ENCODE measurements at places on chromosomes 5 and 9. TPM values are rescaled to one million over a fixed set of nuclear protein-coding genes. Genes with fewer than 3 reads are reported as not detected.
A peak's percentile ranks its signal among the peaks of the same experiment; 100 is the strongest.

GRCh38 chr5:178291161-178291561 lies 58.6 kb upstream of the PHYKPL start:
- DNase-seq = no peak
- no peaks in the 10 kb centered on the region for H3K4me1 ChIP-seq
- H3K27me3 ChIP-seq = no peaks in the 10 kb centered on the region
- no peaks in the 10 kb centered on the region for H3K36me3 ChIP-seq
- H3K4me3 ChIP-seq = no peak overlapping the region

GRCh38 chr9:2179567-2179966 lies 164.4 kb downstream of the SMARCA2 start:
- no peaks in the 10 kb centered on the region for H3K4me1 ChIP-seq
- H3K27me3 ChIP-seq = no peaks in the 10 kb centered on the region
- no peak overlapping the region for H3K4me3 ChIP-seq
- peaks cover 7% of the 10 kb centered on the region for H3K36me3 ChIP-seq

GRCh38 chr5:16265141-16265540 lies 85.5 kb upstream of the MARCHF11 start:
- H3K36me3 ChIP-seq = no peaks in the 10 kb centered on the region
- DNase-seq = no peak
- no peaks in the 10 kb centered on the region for H3K4me1 ChIP-seq
- H3K27ac ChIP-seq = no peak overlapping the region
- no peaks in the 10 kb centered on the region for H3K27me3 ChIP-seq

GRCh38 chr5:68230285-68230684 lies 14.7 kb downstream of the PIK3R1 start:
- H3K36me3 ChIP-seq = peaks cover 21% of the 10 kb centered on the region
- no peaks in the 10 kb centered on the region for H3K27me3 ChIP-seq
- peaks cover 5% of the 10 kb centered on the region for H3K4me1 ChIP-seq
- H3K27ac ChIP-seq = no peak overlapping the region
- H3K4me3 ChIP-seq = no peak overlapping the region
- no peak for DNase-seq

- no peaks in the 10 kb centered on the region for H3K4me1 ChIP-seq
- H3K27ac ChIP-seq = no peak overlapping the region
- no peak for DNase-seq
- H3K27me3 ChIP-seq = no peaks in the 10 kb centered on the region
Observed at GRCh38 chr5:29016067-29016466, 1977.7 kb upstream of the CDH9 start.

DNA sequence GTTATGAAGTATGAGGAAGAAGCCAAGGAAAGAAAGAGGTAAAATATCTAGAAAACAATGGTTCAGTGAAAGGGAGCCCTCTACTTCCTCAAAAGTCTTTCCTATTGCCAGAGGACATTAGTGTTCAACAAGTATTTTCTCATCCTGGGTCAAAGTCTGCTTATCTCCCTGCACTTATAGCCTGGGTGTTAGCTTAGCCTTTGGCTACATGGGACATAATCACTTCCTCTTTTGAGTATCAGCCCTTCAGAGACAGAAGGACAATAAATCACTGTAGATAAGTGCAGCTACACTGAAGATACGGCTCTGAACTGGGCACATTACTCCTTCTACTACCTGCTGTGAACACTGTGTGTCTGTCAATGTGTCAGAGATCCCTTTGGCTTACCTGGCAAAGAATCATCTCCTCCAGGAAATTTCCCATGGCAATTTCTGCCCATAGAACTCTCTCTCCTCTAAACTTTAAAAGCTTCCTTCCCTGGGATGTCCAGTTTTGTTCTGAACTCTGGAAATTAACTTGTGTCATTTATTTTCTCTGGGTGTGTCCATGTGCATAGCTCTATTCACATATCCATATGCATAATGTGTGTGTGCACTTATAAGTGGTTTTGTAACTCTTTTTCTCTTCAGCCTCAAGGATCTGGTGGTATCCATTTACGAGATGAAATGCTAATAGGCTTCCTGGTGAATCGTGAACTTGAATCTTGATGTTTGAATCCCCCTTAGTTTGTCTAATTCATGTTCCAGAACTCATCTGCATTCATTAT lies 30.0 kb upstream of the RECK start:
- H3K27me3 ChIP-seq = peaks cover 9% of the 10 kb centered on the region
- H3K4me1 ChIP-seq = no peaks in the 10 kb centered on the region
- DNase-seq = no peak
- H3K4me3 ChIP-seq = no peak overlapping the region
- no peak overlapping the region for H3K27ac ChIP-seq

GRCh38 chr5:132428484-132429462 lies 59.3 kb downstream of the SLC22A5 start:
- no peaks in the 10 kb centered on the region for H3K27me3 ChIP-seq
- H3K4me3 ChIP-seq = no peak overlapping the region
- DNase-seq = no peak
- no peaks in the 10 kb centered on the region for H3K36me3 ChIP-seq

- peak overlapping the region; percentile 32 for H3K4me3 ChIP-seq
- no peak overlapping the region for H3K27ac ChIP-seq
- H3K36me3 ChIP-seq = no peaks in the 10 kb centered on the region
- peaks cover 9% of the 10 kb centered on the region for H3K4me1 ChIP-seq
- peaks cover 97% of the 10 kb centered on the region for H3K27me3 ChIP-seq
Observed at GRCh38 chr5:77630114-77630680, 8.3 kb downstream of the OTP start.

DNA sequence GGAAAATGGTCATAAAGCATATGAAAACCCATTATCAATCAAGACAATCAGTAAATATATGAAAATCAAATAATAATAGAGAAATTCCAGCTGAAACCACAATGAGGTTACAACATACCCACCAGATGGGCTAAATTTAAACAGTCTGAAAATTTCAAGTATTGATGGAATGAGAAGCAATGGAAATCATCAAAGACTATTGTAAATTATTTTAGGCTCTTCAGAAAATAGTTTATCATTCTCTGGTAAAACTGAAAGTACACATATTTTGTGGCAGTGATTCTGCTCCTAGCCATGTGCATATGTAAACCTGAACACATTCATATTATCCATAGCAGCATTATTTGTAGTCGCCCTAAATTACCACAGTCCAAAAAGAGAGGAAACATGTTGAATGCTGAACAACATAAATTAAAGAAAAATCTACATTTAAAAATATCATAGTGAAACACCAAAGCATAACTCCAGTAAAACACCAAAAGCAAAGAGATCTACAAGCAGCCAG lies 215.3 kb downstream of the PRELID2 start:
- no peak overlapping the region for H3K4me3 ChIP-seq
- H3K36me3 ChIP-seq = no peaks in the 10 kb centered on the region
- no peaks in the 10 kb centered on the region for H3K4me1 ChIP-seq

GRCh38 chr5:81852291-81853029 lies 101.6 kb upstream of the SSBP2 start:
- peaks cover 32% of the 10 kb centered on the region for H3K4me1 ChIP-seq
- no peaks in the 10 kb centered on the region for H3K36me3 ChIP-seq
- H3K4me3 ChIP-seq = peak overlapping the region; percentile 36
- DNase-seq = no peak
- H3K27ac ChIP-seq = peak overlapping the region; percentile 94

DNA sequence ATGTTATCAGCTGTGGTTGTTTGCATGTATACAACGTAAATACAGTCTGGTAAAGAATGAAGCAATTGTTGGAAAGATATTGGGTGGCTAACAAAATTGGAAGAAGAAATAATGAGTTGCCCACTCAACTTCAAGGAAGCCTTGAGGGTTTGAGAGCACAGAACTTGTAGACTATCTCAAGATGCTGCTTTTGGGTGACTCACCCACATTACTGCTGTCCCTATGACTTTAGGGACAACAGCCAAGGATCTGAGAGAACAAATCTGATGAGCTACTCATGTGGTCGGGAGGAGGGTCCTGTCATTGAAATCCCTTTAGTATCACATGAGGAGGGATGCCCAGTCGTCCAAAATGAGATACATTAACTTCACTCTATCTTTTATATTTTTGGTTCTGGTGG lies 261.8 kb downstream of the GAS1 start:
- H3K36me3 ChIP-seq = no peaks in the 10 kb centered on the region
- H3K27ac ChIP-seq = no peak overlapping the region
- no peak overlapping the region for H3K4me3 ChIP-seq

- no peaks in the 10 kb centered on the region for H3K36me3 ChIP-seq
- peaks cover 45% of the 10 kb centered on the region for H3K4me1 ChIP-seq
- peak overlapping the region; percentile 34 for H3K4me3 ChIP-seq
- no peaks in the 10 kb centered on the region for H3K27me3 ChIP-seq
Observed at GRCh38 chr5:151079838-151080612, 809 bp downstream of the TNIP1 start.

- no peaks in the 10 kb centered on the region for H3K27me3 ChIP-seq
- peaks cover 25% of the 10 kb centered on the region for H3K4me1 ChIP-seq
- peak overlapping the region; percentile 99 for H3K27ac ChIP-seq
- no peaks in the 10 kb centered on the region for H3K36me3 ChIP-seq
Observed at GRCh38 chr9:107284636-107285035, 1.6 kb downstream of the RAD23B start.

DNA sequence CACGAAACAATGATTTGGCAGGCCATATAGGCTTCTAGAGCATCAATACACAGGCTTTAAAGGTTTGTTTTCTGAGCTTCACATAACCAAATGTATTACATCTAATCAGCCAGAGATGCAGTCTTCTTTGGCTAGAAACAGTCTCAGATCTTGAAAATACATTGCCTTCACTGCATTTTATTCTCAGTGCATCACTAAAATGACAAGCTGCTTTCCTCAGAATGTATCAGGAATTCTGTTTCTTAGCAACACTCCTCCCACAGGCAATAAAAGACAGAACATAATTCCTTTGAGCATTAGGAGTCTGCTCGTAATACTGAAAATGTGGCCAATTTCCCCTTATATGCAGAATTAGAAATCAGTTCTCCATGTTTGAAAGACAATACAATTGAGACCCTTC lies 36.9 kb downstream of the FEM1C start:
- no peaks in the 10 kb centered on the region for H3K4me1 ChIP-seq
- no peaks in the 10 kb centered on the region for H3K36me3 ChIP-seq
- no peak overlapping the region for H3K4me3 ChIP-seq
- DNase-seq = no peak

DNA sequence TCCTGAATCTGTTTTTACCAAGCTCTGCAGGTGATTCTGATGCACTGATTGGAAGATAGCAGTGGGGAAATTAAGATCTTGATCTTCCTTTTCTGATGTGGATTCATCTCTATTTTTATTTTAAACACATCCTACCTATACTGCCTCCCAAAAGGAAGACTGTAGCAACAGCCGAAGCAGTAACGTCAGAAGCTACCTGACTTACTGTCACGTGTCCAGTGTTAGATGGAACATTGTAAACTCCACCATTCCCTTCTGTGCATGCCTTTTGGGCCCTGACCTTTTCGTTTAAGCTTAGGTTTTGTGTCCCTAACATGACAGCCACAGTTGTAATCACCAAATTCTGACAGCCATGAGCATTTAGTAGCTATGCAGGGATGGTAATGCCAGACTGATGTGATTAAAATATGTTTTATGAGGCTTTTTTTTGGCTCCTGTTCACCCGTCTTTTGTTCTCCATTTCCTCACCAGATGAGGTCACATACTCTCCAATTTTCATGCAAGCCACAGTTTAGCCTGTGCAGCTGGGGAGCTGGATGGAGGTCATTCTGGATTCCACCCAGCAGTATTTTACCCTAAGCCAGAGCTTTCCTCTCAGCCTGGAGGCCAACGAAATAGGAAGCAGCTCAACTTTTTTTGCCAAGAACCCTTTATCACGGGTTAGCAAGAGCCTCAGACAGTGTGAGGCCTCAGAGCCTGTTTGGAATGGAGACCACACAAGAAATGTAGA lies 15.6 kb upstream of the FOXD1 start:
- no peaks in the 10 kb centered on the region for H3K36me3 ChIP-seq
- no peak overlapping the region for H3K4me3 ChIP-seq
- DNase-seq = no peak
- H3K4me1 ChIP-seq = no peaks in the 10 kb centered on the region
- H3K27ac ChIP-seq = peak overlapping the region; percentile 2

GRCh38 chr9:127140181-127140580 lies 17.7 kb upstream of the ANGPTL2 start:
- DNase-seq = peak; percentile 34
- no peaks in the 10 kb centered on the region for H3K4me1 ChIP-seq
- H3K4me3 ChIP-seq = no peak overlapping the region
- no peaks in the 10 kb centered on the region for H3K27me3 ChIP-seq

DNA sequence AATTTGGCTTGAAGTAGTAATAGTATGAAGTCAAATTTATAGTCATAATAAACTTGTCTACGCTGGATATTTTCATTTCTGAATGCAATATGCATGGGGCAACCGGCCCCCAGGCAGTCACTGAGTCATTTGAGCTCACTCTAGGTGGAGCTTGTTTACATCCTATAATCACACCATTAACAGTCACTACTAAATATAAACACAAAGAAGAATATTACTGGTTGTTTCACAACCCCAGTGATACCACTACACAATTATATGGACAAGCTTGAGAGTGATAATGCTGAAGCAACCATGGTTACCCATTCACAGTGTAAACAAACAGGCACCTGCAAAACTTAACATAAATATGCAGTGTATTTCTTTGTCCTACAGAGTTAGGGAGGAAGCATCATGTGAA lies 68.7 kb downstream of the MARCHF3 start:
- DNase-seq = no peak
- no peak overlapping the region for H3K27ac ChIP-seq
- peaks cover 5% of the 10 kb centered on the region for H3K4me1 ChIP-seq
- H3K4me3 ChIP-seq = no peak overlapping the region
- no peaks in the 10 kb centered on the region for H3K36me3 ChIP-seq
- no peaks in the 10 kb centered on the region for H3K27me3 ChIP-seq

- H3K27me3 ChIP-seq = no peaks in the 10 kb centered on the region
- no peak overlapping the region for H3K27ac ChIP-seq
- H3K4me1 ChIP-seq = no peaks in the 10 kb centered on the region
- no peaks in the 10 kb centered on the region for H3K36me3 ChIP-seq
- no peak overlapping the region for H3K4me3 ChIP-seq
Observed at GRCh38 chr5:28543473-28544098, 1505.2 kb upstream of the CDH9 start.

GRCh38 chr5:98349251-98349989 lies 424.0 kb upstream of the RGMB start:
- DNase-seq = no peak
- H3K27ac ChIP-seq = no peak overlapping the region
- no peaks in the 10 kb centered on the region for H3K36me3 ChIP-seq
- H3K4me1 ChIP-seq = no peaks in the 10 kb centered on the region

DNA sequence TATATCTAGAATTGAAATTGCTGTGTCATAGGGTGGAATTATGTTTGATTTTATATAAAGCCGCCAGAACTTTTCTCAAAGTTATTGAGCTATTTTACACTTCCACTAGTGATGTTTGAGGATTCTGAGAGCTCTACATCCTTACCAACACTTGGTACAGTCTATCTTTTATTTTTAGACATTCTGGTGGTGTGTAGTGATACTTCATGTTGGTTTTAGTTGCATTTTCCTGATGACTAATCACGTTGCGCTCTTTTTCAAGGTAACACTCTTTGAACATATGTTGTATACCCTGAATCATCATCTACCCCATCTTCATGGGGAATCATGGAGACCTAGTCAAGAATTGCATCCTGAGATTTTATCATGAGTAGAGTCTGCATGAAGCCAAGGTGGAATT lies 141.7 kb downstream of the NXNL2 start:
- no peaks in the 10 kb centered on the region for H3K4me1 ChIP-seq
- H3K27me3 ChIP-seq = peaks cover 6% of the 10 kb centered on the region
- no peaks in the 10 kb centered on the region for H3K36me3 ChIP-seq
- H3K4me3 ChIP-seq = no peak overlapping the region
- DNase-seq = no peak
- H3K27ac ChIP-seq = no peak overlapping the region

The SOHLH1 gene
- not detected for total RNA-seq

The SPINK4 gene
- 5.0 TPM for total RNA-seq

The SPAAR gene
- 3.3 TPM for total RNA-seq

The ANKRD31 gene
- total RNA-seq = 0.50 TPM

The ZDHHC11B gene
- not detected for total RNA-seq

The RNF208 gene
- total RNA-seq = 1.1 TPM

The FAM53C gene
- total RNA-seq = 38.5 TPM

All from adrenal gland (tissue), 19 donors.